Stimulated activated memory B cell treated with anti-CD40 and anti-IgM and Interleukin-4, amounts not matched to agents 10 μg/mL and 1 μg/mL and 100 μg/mL, for 72 hours (primary cell): ENCODE measurements at places on chromosomes 11 and 22.

- no peak for ATAC-seq
Measured at GRCh38 chr11:15602785-15603567, 488.3 kb downstream of the INSC start.

DNA sequence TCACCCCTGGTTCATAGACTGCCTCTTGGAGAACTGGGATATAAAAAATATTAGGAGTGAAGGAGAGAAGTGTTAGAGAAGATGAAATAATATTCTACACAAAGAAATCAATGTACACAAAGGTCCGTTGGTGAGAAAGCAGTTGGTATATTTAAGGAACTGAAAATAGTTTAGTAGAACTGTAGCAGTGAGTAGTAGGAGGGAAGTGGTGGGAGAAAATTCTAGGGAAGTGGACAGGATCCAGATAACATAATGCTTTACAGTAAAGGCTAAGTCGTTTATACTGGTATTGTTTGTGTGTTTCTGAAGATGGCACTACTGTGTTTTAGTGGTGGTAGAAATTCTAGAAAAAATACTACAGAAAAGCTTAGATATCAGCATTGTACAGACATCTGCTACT lies 120.8 kb upstream of the CHORDC1 start:
- ATAC-seq: peak; percentile 51

DNA sequence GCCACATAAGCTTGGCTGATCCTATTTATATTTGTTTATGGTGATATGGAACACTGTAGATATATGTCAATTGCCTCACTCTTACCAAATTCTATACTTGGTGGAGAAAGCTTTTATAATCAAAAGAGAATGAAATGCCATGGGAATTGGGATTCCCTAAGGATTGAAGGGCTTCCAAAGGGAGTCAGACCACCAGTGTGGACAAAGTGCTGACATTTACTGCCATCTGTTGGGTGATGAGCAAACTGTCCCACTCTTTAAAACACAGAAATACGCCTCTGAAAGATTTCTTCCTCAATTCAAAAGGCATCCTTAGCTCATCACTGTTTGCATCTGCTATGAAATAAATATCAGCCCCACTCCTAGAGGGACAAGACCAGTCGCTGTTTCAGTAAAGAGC lies 7.1 kb downstream of the SLC1A2 start:
- no peak for ATAC-seq

DNA sequence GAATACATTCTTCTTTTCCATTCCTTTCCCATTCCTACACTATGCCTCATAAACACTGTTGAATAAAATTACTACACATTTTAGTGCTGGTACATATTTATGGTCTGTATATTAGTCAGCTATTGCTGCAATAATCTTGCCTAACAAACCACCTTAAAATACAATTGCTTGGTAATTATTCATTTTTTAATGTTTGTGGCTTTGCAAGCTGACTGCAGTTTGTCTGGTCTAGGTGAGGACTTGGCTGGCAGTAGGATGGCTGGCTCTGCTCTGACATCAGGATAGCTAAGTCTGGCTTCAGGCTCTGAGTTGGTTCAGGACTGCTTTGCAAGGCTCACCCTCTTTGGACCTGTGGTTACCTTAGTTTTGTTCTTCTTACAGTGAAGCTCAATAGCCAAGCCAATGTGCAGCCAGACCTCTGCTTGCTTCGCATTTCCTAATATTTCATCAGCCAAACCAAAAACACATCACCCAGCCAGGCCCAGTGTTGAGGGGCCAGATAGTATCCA lies 913.4 kb upstream of the RAG2 start:
- no peak for ATAC-seq

- peak; percentile 57 for ATAC-seq
Measured at GRCh38 chr11:75668451-75669297, at the start of gene MAP6. Gene MAP6, minus strand, starts transcription at chr11:75669038. Its CDS starts 669 bp downstream, at chr11:75668369.

DNA sequence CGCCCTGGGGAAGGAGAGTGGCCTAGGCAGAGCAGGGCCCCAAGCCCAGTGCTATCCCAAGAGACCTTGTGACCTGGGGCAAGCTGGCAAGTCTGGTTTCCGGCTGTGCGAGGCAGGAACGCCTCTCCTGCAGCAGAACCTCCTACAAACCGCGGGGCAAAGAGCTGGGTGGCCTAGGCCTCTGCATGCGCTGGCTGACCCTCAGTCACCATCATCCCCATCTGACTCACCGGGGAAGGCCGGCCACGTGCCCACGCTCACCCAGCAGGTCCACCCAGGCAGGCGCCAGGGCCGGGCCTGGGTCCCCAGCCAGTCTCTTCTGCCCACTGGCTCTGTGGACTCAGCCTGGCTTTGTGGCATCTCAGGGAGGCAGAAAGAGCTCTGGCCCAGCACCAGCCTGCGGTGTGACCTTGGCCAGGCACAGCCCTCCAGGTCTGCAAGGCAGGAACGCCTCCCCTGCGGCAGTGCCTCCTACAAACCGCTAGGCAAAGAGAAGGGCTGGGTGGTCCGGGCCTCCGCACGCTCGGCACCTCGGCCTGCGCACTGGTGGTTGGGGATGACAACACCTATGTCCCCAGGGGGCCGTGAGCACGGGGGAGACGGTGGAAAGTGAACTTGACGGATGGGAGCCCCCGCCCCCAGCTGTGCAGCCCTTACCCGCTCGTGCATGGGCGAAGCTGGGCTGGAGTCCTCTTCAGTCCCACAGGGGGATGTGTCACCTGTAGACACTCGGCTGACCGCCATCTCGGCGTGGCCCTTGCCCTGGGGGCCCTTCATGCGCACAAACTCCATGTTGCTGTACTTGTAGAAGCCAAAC lies 38.2 kb downstream of the KIAA0930 start:
- ATAC-seq: peak; percentile 20
